ENCODE measurements at places on chromosomes 2 and 18. TPM values are rescaled to one million over a fixed set of nuclear protein-coding genes. Genes with fewer than 3 reads are reported as not detected.

- no peak for DNase-seq
Measured at GRCh38 chr2:19371996-19372582, 13.7 kb upstream of the OSR1 start.

DNA sequence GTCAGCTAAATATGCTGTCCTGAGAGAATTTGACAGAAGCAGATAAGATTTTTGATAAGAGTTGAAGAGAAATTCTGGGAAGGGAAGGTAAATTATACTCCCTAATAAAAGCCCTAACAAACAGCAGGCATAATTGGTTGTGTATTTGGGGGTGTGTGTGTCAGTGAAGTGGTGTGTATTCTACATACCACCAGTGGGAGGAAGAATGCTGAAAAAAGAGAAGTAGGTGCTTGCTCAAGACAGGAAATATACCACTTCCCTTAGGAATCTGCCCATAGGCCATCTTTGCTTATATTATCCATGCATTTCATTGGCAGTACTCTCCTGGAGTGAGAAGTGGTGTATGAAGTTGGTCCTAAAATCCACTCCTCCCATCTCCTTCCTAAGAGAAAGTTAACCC is 76.2 kb downstream of the FMNL2 start:
- no peak for DNase-seq

DNA sequence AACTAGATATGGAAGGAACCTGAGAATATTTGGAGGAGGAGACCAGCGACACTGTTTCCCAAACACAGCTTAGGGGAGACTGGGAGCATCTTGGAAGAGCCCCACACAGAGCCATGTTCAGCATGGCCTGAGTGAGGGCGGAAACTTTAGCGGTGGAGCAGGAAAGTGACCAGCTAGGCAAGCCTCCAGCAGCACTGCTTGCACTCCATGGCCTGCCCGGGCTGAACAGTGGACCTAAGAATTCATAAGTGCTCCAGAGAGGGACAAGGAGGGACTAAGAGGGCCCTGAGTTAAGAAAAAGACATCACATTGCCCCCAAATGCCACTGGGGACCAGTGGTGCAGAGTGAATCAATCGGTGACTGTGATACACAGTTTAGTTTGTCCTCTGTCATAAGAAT is 566.4 kb downstream of the TNS1 start:
- DNase-seq, result no peak

DNA sequence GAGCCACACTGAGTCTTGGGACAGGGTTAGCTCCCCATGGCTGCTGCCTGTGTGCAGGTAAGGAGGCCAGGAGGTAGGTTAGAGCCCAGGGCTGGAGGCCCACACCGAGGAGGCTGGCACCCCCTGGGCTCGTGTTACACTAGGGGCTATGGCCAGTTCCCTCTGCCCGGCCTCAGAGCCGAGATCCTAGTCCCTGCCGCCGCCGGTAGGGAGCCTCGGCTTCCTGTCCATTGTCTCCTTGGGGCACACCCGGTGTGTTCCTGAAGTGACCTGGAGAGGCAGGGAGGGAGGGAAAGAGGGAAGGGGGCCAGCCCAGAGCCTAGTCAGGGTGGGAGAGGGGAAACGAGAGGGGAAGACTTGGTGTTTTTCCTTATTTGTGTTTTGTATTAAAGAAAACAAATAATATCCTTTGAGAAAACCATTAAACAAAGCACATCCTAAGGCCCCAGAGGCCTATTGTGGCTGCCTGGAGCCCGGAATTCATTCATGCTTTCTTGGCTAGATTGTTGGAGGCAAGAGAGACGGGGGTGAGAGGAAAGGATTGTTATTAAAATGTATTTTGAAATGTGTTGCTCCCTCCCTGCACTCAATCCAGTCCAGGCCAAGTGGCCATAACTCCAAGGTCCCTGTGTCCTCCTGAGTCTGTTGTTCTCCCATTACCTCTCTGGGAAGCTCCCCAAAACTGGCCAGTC is 170.7 kb downstream of the CTIF start:
- no peak for DNase-seq

DNAH6 gene
- polyA plus RNA-seq, result 0.02 TPM

BZW1 gene
- polyA plus RNA-seq, result 376 TPM

TEKT4 gene
- polyA plus RNA-seq, result not detected

ELOA2 gene
- not detected for polyA plus RNA-seq

All from AG04450 (cell line).